ENCODE measurements at places on chromosomes 1 and 21. TPM values are rescaled to one million over a fixed set of nuclear protein-coding genes. Genes with fewer than 3 reads are reported as not detected.

C1orf226 gene
- total RNA-seq: 16.1 TPM

HSD3B1 gene
- not detected for total RNA-seq

GABRD gene
- total RNA-seq: not detected

IRF6 gene
- 0.41 TPM for total RNA-seq

PTPN22 gene
- 2.4 TPM for total RNA-seq

AMY2B gene
- 50.1 TPM for total RNA-seq

C1orf146 gene
- not detected for total RNA-seq

RNU1-4 gene
- under 0.01 TPM for total RNA-seq

SLC45A1 gene
- 1.4 TPM for total RNA-seq

Measured in sigmoid colon (tissue), 7 donors.